Left ventricle myocardium superior (tissue), 1 donor: ENCODE measurements at places on chromosomes 2 and 18. TPM values are rescaled to one million over a fixed set of nuclear protein-coding genes. Genes with fewer than 3 reads are reported as not detected.

GRCh38 chr2:13917958-13918357 lies 714.6 kb upstream of the LRATD1 start:
- no peak for DNase-seq

BCL2L11 gene
- total RNA-seq = 10.1 TPM

AQP12A gene
- total RNA-seq = not detected

STAT4 gene
- 0.57 TPM for total RNA-seq

- DNase-seq = no peak
Observed at GRCh38 chr2:181575024-181575649, 81.8 kb downstream of the CERKL start.
